Dermis microvascular lymphatic vessel endothelial cell (primary cell): ENCODE measurements at places on chromosomes 1 and 21. TPM values are rescaled to one million over a fixed set of nuclear protein-coding genes. Genes with fewer than 3 reads are reported as not detected.

Gene TMEM82
- 0.13 TPM in 1 of 2 replicates, not detected in the other for total RNA-seq

Gene BMP8B
- 0.13 and 0.39 TPM in 2 replicates for total RNA-seq

Gene C21orf91
- 5.9 and 7.0 TPM in 2 replicates for total RNA-seq

Gene RHCE
- total RNA-seq, result 0.13 and 1.9 TPM in 2 replicates

Gene RAB42
- 5.6 and 11.4 TPM in 2 replicates for total RNA-seq

Gene KRTAP21-2
- total RNA-seq, result not detected in 2 replicates

Gene RASAL2
- total RNA-seq, result 12.6 and 19.1 TPM in 2 replicates

Gene CLCNKB
- total RNA-seq, result under 0.01 TPM in 1 of 2 replicates, not detected in the other

Gene RBM8A
- 60.6 and 82.2 TPM in 2 replicates for total RNA-seq

DNA sequence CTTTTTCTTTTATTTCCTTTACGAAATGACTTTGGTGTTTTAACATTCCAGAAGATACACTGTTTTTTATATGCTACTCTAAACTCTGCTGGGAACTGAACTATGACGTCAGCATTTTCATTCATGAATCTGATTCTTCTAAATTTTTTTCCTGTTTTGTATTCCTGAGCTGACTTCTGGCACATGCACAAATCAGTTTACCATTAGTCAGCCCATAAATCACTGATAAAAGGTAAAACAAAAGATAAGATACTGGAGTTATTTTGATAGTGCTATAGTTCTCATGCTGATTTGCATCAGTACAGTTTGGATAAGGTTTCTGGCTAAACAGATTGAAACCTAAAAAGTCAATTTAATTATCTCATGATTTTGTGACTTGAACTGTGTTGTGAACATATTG is 10.4 kb downstream of the CAMTA1 start:
- peak; percentile 47 for DNase-seq

DNA sequence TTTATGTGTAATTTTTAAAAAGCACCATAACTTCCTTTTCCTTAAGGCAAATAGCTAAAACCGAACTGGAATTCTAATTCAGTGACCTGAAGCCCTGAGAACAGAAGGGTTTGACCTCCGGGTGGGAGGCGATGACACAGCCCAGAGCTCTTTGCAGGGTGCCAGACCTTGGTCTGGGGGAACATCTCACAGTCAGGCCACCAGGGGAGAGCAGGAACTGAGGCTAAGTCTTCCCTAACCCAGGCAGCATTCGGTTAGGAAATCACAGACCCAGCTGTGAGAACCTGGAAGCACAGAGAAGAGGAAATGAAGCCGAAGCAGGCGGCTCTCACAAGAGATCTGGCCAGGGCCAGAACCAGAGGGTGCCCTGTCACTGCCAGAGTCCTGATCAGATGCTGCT is 444.8 kb downstream of the TTLL7 start:
- no peak for DNase-seq

DNA sequence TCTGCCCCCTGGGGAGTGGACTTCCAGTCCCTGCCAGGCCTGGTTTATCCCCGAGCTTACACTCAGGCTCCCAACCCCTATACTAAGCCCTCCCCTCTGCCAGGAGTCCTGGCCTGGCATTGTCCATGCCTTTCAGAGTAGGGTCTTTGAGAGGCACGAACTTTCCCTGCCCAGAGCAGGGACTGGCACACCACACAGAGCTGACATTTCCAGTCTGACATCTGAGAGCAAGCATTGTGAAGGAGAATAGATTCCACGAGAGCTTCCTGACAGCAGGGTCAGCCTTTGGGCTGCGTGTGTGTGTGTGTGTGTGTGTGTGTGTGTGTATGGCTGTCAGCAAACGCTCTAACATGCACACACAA is 59.5 kb upstream of the LAPTM5 start:
- no peak for DNase-seq

- no peak for DNase-seq
These were observed 38.1 kb downstream of the GADD45A start for GRCh38 chr1:67723126-67723525.

- DNase-seq, result no peak
These were observed 54.3 kb downstream of the ZSWIM5 start for GRCh38 chr1:45152126-45152525.

- no peak for DNase-seq
These were observed 589.7 kb downstream of the PTPRU start for GRCh38 chr1:29825941-29826415.

DNA sequence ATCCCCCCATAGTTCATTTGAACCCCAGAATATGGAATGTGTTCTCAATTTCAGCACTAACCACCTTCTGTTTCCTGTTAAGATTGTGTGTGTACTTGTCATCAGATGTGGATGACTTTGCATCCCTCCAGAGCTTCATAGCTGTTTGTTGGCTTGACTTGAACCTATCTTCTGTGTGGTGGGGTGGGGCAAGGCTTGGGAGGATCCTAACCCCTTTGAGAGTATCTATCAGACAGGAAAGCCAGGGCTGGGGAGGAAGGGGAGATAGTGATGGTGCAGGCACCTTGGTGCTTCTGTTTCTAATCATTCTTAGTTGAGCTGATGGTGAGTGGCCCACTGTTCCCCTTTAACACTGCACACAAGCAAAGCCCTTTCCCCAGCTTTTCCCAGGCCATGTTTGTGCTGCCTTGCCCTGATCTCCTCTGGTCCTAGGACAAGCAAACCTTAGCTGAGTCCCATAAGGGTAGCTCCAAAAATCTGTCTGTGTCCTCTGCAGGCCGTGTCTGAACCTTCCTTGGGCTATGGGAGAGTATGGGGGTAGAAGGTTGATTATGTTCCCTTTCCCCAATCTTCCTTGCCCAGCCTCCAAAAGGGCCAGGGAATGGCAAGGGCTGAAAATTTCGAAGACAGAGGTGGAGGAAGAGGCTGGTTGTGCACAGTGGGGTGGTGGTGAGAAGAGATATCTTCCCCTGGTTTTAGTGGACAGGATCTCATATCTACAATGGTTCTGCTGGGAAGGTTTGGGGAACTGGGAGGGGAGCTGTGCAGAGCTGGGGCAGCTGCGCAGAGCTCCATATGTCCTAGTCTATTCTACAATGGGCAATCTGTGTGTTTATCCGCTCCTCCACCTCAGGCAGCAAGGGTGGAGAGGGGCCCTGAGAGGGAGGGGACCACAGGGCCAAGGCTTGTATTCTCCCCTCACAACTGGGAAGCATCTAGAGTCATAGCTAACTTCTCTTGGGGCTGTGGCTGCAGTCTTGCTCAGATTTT is 1.4 kb downstream of the NHLH1 start:
- DNase-seq, result no peak

GRCh38 chr1:63799307-63799706 is 25.5 kb downstream of the ROR1 start:
- no peak for DNase-seq

DNA sequence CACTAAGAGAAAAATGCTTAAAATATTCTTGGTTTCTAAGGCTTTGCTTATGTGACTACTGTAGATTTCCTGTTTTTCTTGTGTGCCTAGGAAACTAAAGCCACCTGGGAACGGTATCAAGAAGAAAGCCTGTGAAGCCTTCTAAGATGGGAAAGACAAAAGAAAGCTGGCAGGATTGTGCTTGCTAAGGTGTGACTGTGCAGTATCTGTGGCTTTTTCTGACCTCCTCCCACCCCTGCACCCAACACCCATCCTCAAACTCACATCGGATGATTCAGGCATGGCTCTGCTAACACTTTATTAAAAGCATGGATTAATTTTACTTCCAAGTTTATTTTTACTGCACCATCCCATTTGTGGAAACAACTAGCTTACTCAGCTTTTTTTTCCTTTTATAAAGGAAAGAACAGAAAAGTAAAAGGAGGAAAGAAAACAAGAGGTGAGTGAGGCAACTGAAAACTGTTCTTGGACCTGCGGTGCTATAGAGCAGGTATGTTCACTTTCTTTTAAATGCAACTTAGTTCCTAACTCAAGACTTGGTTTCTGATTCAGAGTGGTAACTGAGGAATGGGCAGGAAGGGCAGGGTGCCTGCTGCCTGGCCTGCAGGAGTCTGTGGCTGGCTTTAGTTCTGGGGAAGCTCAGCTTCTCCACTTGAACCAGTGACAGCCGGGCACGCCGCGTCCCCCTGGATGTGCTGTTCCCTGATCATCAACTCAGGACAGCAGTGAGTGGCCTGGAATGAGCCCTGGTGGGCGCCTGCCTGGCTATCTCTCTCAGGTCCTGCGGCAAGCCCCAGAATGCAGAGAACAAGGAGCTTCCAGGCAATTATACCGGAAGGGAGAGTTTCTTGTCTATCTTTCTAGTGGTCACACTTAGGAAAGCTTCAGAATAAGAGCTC is at the start of gene GBP6:
GBP6 (plus strand) TSS at position 422 of the 899 bp plus-strand sequence. CDS start 4,493 bp downstream, outside the sequence.
- DNase-seq, result no peak

DNA sequence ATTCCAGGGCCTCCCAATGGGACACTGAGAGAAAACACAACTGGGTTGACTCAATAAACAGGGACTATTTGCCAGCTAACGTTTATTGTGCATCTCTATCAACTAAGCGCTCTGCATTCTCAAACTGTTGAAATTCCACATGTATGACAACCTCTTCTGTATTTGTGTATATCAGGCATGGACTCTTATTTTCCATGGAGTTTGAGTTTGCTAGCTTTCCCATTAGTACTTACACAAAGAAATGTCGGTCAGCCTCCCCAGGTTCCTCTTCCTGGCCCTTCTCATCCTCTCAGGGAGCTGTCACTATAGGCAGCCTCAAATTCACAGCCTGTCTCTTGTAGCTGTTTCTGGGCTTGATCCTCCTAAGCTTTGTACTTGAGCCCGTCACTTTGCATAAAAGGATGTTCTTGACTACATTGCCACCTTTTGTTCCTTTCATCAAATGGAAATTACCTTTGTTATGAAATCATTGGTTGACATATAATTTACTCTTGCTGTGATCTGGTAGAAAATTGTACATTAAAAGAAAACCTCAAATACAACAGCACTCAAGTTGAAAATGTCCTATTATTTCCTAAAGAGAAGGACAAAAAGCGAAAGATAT is 60.0 kb upstream of the NTPCR start:
- DNase-seq, result no peak

- DNase-seq, result no peak
These were observed 280.3 kb downstream of the HMCN1 start for GRCh38 chr1:186014370-186015037.

DNA sequence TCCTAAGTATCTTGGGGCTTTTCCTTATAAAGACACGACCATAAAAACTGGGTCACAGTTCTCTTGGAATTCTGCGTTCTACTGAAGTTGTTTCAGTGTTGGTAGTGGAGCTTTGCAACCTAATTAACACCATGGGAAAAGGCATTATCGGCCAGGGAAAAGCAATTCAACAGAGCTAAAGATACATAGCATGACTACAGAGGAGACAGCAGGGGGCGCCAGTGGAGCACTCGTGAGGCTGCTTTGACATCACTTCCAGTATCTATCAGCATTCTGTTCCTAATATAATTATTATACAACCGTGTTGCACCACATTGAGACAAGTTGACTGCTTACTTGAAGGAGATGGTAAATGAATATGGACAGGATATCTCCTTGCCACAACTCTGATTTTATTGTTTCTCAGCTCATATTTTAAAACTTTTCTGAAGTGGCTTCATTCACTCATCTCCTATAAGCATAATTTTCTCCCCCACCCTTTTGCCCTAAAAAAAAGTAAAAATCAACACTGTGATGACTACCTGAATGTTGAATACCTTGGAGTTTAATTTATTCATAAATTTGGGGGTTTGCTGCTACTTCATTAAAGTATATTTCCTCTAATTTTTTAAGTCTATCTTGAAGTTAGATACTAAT is 39.4 kb downstream of the ZP4 start:
- DNase-seq, result no peak

DNA sequence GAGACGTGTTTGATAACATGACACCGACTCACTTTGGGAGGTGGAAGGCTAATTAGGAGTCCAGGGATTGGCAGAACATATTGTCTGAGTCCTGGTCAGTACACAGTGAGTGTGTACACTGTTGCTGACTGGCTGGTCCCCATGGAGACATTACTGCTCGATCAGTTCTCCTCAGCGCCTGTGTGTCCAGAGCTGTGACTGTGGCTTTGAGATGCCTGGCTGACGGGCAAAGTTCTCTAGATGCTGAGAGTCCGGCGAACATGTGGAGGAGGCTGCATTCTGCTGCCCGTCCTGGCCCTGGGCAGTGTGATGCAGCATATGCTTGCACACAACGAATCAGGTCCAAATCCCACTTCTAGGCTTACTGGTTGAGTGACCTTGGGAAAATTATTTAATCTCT is 280.1 kb upstream of the ST6GALNAC5 start:
- DNase-seq, result no peak

GRCh38 chr1:85296980-85297379 is 20.5 kb upstream of the BCL10 start:
- no peak for DNase-seq

DNA sequence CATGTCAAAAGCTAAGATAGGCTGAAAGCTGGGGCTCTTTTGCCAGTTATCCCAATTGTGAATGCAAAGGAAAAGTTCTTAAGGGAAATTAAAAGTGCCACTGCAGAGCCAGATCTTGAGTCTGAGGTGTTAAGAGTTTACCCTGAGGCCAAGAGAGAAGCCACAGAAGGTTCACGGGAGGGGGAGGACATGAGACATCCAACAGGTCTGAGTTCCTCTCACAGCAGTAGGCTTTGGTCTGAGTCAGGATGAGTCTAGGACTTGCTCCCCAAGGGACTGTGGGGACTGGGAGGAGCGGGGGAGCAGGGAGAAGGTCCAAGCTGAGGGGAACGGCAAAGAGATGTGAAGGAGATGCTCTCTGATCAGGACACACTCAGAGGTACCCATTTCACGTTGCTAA is 411.2 kb upstream of the CAMK1G start:
- no peak for DNase-seq

GRCh38 chr1:60425528-60425927 is 352.0 kb upstream of the C1orf87 start:
- DNase-seq, result peak; percentile 20

DNA sequence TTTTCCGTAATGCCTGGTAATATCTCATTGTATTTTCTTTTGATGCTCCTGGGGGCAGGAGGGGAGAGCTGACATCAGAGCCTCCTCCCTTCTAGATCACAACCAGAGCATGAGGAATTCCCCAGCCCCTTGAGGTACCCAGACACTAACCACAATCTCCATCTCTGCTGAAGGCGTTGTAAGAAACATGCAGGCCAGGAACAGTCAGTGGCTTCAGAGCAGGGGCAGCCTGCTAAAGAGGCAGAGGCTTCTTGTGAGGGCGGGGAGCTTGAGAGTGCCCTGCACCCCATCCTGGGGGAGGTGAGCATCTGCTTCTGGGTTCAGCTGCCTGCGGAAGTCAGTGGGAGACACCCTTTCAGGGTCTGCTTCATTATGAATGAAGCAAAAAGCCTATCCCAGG is 19.0 kb downstream of the MAPKAPK2 start:
- DNase-seq, result no peak

GRCh38 chr1:191419842-191420241 is 738.4 kb upstream of the RGS18 start:
- DNase-seq, result no peak

- no peak for DNase-seq
These were observed 1.5 kb upstream of the COL16A1 start for GRCh38 chr1:31705080-31705866.

GRCh38 chr1:93701629-93702028 is 20.0 kb upstream of the BCAR3 start:
- DNase-seq, result no peak

- DNase-seq, result no peak
These were observed 51.2 kb downstream of the DIPK1A start for GRCh38 chr1:92910081-92910480.
